ENCODE measurements at places on chromosomes 4 and X. TPM values are rescaled to one million over a fixed set of nuclear protein-coding genes. Genes with fewer than 3 reads are reported as not detected.

Gene SRPX
- total RNA-seq, result 2.6 TPM

Gene IL3RA
- total RNA-seq, result not detected

Gene FBXL5
- 48.4 TPM for total RNA-seq

Gene GYPA
- total RNA-seq, result not detected

Gene NXF2
- not detected for total RNA-seq

Gene TKTL2
- total RNA-seq, result not detected

Gene STK26
- 64.3 TPM for total RNA-seq

Gene NKX6-1
- 14.9 TPM for total RNA-seq

Gene RTL3
- total RNA-seq, result not detected

Gene ARX
- total RNA-seq, result 12.1 TPM

Gene HSD17B13
- total RNA-seq, result 0.12 TPM

Gene AFM
- 2.9 TPM for total RNA-seq

Gene MSX1
- 7.4 TPM for total RNA-seq

Gene ZNF711
- 14.6 TPM for total RNA-seq

Gene CT83
- total RNA-seq, result 2.1 TPM

Gene H2BW2
- not detected for total RNA-seq

Gene SUV39H1
- 11.5 TPM for total RNA-seq

Gene DNAAF6
- total RNA-seq, result not detected

Gene PITX2
- 13.8 TPM for total RNA-seq

Gene PHKA1
- 10.9 TPM for total RNA-seq

Gene TLR8
- total RNA-seq, result not detected

Gene KLHL2
- 15.6 TPM for total RNA-seq

Gene ASB5
- total RNA-seq, result 0.10 TPM

Gene UNC5C
- total RNA-seq, result 20.5 TPM

Gene EREG
- 4.4 TPM for total RNA-seq

All from type B pancreatic cell (in vitro differentiated cells).